ENCODE measurements at places on chromosomes 16 and 17.

GRCh38 chr16:11429823-11430222 lies 84.6 kb downstream of the RMI2 start:
- DNase-seq, result no peak

DNA sequence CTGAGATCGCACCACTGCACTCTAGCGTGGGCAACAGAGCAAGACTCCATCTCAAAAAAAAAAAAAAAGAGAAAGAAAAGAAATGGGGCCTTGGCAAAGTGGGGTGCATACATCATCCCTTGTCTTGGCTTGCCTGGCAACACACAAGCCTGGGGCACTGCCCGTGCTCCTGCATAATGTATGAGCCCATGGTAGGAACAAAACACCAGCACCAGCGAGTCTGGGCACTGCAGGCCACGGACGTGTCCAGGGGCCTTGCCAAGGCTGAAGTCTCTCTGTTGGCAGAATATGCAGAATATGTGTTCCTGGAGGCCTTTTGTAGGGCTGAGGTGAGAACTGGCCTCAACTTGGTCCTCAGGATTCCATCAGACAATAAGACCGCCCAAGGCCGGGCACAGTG lies 15.7 kb upstream of the ALDOA start:
- DNase-seq, result no peak

DNA sequence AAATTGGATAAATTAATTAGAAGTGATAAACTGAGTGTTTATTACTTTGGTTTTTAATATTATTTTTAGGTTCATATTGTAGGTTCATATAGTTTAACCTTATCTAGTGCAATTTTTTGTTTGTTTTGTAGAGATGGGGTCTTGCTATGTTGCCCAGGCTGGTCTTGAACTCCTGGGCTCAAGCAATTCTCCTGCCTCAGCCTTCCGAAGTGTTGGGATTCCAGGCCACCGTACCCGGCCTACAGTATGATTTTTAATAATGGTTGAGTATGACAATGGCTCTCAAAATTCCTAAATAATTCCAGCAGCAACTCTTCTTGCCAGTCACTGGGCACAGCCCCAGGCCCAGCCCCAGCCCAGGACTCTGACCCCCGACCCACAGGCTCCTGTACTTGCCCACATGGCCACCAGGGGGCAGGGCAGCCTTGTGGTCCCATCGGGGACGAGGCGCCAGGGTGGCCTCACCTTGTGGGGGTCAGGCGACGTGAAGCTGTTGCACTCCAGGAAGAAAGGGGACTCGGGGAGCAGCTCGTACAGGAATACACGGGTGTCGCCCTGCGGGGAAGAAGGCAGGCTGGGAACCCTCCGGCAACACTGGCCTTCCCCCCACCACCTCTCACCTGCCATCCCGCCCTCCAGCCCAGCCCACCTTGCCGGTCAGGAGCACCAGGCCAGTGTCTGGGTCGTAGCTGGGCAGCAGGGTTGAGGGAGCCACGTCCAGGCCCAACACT lies 7.9 kb upstream of the PAM16 start:
- peak; percentile 81 for DNase-seq

DNA sequence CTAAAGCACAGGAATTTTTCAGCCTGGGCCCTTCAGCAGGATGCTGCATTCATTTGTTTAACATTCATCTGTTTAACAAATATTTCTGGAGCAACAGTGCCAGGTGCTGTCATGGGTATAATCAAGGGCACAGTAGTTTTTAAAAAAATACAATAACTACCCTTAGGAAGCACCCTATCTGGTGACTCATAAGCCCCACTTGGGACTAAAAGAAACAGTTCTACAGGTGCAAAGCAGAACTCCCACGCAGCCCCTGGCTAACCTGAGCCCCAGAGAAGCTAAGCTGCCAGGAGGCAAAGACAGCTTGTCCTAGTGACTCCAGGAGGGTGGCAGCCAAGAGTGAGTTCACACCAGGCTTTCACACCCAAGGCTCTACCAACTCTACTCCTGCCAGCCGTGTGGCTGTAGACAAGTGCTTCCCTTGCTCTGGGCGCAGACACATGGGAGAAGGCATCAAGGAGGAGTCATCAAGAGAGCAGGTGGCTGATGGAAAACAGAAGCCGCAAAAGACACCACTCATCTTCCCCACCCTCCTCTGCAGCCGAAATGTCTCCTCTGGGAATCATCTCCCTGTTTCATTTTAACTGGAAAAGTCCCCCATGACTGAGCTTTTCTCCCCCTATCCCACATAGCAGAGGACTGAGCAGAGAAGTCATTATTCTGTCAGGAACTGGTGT lies 14.4 kb downstream of the CUEDC1 start:
- DNase-seq, result no peak

DNA sequence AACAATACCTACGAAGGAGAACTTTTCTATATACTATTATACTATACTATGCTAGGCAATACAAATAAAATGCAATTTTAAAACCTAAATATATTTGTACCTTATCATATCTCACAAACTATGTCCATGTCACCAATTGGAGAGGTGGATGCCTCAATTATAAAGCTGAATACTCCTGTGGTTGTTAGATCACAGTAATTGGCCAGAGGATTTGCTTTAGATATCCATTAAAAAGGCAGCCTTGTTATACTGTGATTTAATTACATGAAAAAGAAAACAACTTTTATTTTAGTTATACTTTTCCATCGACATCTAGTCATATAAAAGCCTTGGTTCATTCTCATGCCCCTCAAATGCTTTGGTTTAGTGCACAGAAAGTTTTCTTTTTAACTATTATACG lies 129.3 kb downstream of the BRIP1 start:
- DNase-seq, result no peak

DNA sequence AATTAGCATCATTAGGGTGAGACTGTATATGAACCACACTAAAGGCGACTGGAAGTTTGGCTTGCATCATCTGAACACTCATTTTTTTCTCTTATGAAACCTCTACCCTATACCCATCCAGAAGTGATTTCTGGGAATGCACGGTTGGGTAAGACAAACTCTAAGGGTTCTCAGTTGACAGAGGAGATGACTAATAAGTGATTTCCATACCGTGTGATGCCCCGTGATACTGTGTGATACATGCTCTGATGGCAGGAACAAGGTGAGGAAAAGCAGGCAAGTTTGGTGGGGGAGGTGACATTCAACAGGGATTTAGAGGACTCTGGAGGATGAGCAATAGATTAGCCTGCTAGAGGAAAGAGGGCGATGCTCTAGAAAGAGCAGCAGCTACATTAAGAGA lies 156.4 kb upstream of the CCL2 start:
- DNase-seq, result no peak

DNA sequence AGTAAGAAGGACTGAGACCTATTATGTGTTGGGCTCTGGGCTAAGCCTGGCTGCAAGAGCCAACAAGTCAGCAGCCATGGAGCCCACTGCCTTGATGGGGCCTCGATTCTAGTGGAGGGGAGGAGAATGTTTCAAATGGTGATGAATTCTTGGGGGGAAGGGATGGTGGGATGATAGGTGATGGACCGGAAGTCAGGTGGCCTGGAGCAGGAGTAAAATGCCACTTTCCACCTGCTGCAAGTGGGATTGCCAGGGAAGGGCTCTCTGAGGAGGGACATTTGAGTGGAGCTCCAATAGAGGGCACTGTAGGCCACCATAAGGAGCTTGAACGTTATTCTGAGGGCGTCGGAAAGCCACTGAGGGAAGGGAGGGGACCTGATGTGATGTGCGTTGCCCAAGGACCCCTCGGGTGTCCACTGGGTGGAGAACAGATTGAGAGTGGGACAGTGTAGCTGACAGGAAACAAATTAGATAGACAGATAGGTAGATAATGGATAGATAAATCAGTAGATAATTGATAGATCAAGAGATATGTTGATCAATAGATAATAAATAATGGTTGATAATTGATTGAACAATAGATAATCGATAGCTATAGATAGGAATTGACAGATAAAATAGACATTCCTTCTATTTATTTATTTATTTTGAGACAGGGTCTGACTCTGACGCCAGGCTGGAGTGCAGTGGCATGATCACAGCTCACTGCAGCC lies 18.2 kb upstream of the NXPH3 start:
- no peak for DNase-seq

DNA sequence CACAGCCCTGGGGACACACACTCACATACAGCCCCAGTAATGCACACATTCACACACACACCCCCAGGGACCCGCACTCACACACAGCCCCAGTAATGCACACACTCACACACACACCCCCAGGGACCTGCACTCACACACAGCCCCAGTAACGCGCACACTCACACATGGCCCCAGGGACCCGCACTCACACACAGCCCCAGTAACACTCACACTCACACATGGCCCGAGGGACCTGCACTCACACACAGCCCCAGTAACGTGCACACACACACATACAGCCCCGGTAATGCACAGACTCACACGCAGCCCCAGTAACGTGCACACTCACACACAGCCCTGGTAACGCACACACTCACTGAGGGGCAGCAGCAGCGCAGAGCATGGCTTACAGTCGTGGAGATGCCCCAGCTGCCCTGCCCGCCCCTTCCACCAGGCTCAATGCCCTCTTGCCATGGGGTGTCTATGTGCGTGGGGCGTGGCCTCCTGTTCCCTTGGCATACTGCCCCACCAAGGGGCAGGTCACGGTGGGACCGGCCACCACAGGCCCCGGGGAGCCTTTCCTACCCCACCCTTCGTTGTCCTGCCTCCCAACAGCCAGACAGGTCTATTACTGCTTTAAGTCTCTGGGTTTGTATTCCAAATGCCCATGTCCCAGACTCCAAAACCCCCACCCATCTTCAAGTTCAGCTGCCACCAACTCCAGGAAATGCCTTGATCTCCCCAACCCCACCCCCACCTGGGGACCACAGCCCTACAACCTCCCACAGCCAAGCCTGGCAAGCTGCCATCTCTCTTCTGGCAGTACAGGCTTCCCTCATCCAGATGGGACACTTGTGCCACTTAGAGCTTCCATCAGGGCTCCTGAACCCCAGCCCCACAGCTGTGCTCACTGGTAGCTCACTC lies 2.7 kb downstream of the CCDC102A start:
- no peak for DNase-seq

- DNase-seq, result no peak
Measured at GRCh38 chr17:73371285-73371684, 59.5 kb upstream of the CDC42EP4 start.

GRCh38 chr16:29112755-29113347 lies 128.0 kb downstream of the LAT start:
- no peak for DNase-seq

GRCh38 chr17:16492613-16493530 lies 879 bp upstream of the LRRC75A start:
- DNase-seq, result no peak

DNA sequence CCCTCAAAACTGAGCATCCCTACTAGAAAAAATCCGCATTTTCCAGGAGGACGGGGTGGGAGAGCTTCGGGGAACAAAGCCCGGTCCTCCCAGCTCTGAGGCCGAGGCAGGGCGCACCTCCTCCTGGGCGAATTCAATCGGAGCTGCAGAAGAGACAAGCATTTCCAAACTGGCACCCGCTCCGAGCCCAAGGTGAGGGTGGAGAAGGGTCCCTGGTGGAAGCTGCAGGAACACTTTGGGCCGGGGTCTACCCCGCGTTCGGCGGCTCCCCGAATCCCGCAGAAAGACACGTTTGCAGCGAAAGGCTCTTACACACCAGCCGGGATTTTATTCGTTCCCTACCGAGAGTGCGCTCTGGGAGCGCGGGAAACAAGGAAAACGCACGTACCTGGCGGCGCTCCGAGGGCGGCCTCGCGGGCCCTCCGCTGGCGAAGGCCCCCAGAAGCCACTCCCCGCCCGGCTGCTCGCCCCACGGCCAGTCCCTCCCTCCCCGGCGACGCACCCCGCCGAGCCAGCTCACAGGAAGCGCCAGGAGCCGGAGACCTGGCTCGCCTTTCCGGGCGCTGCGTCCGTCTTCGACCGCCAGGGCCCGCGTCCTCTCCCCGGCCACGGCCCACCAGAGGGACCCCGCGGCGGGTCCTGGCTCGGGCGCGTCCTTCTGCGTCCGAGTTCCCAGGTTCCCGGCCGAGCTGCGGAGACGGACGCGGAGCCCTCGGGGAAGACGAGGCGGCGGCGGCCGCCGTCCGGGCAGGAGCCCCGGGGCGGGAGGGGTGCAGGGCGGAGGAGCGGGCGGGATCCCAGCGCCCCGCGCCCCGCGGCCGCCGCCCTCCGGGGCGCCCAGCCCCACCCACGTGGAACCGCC lies 49.8 kb upstream of the BAHCC1 start:
- peak; percentile 68 for DNase-seq
